ENCODE measurements at places on chromosomes 3 and 15.

DNA sequence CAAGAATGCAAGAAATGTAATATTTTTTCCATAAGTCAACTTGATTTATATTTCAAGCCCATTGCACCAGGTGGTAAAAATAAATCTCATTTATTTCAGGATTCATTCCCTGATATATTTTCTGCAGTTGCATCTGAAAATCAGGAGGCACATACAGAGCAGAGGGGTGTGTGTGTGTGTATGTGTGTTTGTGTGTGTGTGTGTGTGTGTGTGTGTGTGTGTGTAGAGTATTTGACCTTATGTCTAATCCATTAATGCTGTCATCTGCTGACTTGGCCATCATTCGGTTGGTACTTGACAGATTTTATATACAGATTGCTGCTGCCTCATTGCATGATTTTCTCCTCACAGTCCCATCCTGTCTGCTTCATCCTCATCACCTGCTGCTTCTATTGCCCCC, 118.5 kb downstream of the SERPINI1 start:
- no peak for DNase-seq

DNA sequence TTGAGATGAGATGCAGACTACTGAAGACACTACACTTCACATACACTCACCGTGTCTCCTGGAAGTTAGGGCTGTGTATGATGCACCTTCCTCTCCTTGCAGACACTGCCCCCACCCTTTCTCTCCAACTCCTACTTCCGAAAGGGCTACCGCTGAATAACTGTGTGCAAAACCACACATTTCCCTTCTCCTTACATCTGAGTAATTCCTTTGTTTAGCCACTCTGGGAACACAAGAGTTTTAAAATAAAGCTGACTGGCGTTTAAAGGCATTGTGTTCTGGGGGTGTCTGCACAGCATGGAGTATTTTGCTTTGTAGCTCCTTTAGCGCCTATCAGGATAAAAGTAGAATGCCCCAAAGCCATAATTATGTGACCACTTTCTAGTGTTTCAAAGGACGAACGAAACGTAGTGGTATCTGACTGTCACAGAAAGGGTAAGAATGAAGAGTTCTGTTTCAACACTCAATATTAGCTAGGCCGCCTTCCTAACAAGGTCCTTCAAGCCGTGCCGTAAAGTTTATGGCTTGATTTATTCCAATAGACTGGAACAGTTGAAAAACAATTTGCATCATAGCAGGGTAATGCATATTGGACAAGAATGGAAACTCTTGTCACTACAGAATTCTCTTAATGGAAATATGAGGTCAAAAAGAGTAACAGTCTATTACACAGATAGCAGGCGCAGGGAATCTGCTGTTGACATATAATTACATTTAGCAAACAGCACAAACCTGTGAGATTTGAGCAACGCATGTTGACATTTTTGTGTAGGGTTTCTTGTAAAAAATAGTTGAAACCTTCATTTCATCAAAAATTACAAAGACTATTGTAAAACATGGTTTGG, 619.9 kb downstream of the FOXP1 start:
- DNase-seq, result no peak

DNA sequence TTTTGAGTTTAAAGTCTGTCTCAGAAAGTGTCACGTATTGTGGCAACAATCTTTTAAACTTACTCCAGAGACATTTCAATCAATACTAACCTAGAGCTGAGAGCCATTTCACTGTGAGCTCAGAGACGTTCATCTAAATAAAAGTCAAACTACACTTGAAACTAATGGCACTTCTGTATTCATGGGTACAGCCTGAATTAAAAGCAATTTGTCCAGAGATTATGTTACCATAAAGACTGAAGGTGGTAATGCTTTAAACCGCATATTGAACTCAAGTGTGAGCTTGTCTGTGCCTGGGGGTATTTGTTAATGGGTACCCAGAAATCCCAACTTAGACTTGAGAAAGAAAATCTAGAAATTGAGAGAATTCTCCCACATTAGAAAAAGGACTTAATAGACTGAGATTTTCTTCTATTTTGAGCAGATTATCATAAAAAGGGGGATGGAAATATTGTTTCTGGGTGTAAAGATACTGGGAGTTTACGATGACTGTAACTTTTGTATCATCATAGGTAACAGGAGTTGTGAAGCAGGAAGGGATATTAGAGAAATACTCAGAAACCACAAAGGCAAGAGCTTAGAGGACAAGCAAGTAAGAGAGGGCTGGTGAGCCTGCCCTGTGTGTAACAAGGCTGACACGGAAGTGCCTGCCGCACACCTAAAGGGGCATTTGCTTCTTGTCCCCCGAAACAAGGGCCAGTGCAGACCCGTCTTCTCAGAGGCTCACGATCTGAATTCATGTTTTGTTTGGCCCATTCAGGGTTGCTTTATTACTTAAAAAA, 36.9 kb downstream of the LRIG1 start:
- no peak for DNase-seq

- DNase-seq, result no peak
Observed at GRCh38 chr3:10546181-10546624, 40.8 kb upstream of the ATP2B2 start.

DNA sequence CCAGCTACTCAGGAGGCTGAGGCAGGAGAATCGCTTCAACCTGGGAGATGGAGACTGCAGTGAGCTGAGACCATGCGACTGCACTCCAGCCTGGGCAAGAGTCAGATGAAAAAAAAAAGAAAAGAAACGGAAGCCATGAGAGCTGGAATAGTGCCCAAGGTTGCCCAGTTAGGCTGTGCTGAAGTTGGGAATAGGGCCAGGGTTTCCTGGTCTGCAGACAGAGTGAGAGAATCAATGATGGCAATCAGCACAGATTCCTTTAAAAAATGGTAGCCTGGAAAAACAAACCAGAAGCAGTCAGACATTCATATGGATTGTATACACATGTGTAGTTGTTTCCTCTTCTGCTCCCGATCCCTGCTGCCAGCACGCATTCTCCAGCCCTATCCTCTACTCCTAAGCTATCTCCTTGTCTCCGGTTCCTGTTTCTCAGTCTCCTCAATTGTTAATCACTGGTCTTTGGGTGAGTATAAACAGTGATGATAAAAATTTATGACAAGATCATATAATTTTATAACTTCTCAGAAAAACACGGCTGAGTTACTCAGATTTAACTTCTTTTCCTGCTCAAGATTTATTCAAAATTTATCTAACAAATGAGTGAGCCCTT, 316.2 kb upstream of the UMPS start:
- DNase-seq, result no peak

DNA sequence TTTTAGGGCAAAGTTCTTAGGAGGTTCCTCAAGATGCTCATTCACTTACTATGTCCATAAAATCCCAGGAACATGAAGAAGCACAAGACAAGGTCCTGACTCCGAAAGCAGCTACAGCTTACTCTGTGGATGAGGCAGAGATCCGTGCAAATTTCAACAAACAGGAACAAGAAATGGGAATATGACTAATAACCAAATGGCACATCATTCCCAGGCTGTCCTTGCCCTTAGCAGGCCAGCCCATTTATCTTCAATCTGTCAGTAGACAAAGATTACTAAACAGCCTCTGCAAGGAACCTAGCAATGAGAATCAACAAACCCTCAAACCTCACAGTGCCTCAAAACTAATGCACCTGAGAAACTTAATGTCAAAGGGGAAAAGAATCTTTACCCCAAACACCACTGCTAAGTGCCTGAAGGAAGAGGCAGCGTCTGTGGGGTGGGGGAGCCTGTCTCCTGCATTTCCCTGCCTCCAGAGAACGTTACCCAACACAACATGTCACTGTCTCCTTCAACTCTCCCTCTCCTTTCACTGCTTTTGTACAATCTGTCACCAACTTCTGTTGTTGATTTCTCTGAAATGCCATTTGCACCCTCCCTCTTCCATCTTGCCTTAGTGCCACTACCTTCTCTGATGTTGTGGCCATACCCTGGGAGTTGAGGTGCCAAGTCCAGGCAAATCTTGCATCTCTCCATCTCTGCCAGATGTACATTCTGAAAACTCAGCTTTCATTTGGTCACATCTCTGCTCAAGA, 4.8 kb downstream of the TNFAIP8L3 start:
- no peak for DNase-seq

DNA sequence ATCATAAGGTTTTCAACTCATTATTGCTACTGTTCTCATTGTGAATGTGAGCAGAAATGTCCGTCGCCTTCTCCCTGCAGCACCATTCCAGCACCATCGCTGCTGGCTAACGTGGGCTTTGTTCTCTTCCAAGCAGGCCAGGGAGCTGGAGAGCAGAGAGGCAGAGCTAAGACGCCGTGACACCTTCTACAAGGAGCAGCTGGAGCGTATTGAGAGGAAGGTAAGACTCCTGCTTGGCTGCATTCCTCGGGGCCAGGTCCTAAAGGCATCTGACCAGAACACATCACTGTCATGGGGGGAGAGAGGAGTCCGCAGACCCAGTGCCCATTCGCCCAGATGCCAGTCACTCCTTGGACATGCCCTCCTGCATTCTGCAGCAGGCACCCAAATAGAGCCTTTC, 130.4 kb upstream of the PLXNA1 start:
- DNase-seq, result no peak

DNA sequence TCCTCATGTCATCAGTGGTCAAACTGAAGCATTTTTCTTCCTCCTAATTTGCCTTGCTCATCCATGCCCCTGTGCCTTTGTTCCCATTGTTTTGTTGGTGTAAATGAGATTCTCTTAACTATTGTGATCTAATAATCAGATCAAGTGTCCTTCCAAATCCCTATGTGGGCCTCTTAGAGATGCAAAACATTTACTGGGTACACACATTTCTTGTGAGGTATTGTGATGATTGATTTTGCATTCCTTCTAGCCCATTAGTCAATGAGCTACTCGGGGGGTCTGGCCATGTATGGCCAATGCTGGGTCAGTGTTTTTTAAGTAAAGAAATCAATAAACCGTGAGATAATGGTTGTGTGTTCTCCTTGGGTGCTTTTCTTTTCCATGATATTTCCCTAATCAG, 580.4 kb downstream of the VGLL3 start:
- no peak for DNase-seq

- DNase-seq, result no peak
Observed at GRCh38 chr3:78812166-78812565, 955.6 kb downstream of the ROBO1 start.

- DNase-seq, result no peak
Observed at GRCh38 chr3:54955941-54956340, 28.1 kb upstream of the LRTM1 start.

DNA sequence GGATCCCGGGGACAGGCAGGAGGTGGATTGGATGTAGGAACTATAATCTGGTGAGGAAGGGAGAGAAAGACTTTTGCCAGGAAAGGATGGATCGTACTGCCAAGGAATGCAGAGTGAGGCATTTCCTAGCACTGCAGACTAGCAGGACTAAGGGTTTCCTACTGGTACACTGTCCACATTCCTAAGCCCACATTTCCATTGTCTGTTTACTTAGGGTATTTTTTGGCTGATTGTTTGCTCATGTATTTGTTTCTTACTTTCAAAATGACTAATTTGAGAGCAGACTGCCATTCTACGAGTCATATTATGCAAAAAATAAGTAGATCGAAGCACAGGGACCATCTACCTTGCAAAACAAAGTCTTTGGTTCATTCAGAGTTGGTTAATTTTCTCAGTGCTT, 1029.5 kb upstream of the NR2F2 start:
- DNase-seq, result no peak

DNA sequence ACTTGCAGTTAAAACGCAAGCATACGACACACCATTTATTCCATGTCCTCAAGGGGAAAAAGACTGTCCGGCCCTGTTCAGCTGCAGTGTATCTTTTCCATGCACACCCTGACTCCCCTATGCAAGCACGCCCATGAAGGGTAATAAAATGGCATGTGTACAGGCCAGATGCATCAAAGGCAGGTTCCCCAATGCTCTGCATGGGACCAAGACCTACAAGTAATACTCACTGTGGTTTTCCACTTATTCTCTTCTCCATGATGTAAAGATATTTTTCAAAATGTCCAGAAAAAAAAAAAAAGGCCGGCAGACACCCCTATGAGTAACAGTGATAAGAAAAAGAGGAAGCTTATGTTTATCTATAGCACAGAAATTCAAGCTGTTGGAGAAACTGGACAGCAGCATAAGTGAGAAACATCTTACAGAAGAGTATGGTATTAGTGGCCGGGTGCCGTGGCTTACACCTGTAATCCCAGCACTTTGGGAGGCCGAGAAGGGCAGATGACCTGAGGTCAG, 70.8 kb downstream of the MCF2L2 start:
- DNase-seq, result no peak

DNA sequence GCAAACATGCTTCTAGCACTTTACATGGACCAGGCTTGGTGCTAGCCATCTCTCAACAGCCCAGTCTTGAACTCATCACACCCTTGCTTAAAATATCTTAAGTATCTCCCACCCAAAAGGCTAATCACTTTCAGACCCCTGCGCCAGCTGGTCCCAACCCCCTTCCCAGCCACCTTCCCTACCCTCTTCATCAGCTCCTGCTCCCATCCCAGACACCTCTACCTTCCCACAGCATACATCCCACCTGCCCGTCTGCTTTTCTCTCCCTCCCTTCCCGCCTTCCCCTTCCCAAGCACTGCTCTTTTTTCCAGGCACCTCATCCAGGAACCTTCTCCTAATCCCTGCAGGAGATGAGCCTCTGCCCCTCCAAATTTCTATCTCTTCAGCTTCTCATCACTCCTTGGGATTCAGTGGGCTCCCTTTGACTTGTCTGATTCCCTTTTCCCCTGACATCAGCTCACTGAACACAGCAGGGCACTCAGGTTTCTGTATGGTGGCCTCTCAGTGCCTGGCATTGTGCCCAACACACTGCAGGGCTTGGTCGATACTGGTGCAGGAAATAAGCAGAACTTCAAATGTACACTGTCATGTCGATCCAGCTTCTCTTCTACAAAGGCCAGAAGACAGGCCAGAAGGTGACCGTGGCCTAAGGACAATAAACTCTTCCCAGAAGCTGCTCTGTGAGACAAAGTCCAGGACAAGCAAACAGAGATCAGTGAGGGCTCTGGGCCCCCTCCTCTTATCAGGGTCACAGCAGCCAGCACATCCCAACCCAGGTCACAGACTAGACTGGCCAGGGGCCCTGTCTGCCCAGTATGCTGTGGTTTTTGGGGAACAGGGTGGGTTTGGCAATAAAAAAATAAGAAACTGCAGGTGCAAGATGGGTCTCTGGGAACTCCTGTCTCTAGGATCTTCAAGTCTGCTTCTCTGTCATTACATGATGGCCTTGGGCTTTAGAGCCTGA, 2.2 kb upstream of the ITIH1 start:
- no peak for DNase-seq

DNA sequence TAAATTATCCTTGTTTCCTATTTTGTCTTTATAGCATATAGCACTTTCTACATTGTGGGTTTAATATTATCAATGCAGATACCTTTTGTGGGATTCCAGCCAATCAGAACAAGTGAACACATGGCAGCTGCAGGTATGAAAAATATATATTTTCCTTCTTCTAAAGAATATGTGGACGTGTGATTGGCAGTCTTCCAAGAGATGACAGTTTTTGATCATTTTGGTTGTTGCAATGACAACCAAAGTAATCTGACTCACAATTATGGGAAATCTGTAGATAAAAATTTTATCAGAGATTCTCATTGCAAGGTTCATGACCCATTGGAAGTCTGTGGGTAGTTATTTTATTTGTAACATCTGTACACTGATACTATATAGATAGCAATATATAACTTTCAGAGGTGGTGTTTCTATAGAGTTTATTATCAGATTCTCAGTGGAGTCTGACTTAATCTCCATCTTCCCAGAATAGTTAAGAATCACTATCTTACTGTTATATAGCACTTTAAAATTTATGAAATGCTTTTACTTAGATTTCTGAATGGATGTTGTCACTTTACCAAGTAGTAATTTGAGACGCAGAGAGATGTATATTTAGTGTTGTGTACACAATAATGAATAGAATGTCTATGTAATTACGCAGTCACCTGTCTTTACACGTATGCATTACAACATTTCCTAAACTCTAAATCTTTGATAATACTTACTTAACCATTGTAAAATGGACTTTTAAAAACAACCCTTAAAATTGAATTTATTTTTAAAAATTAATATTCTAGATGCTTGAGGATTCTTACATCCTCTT, 82.5 kb downstream of the STT3B start:
- no peak for DNase-seq

Data from left ventricle myocardium superior (tissue), 1 donor.